ENCODE measurements at places on chromosomes 6 and 20.

GRCh38 chr6:53375847-53376246, 27.1 kb upstream of the ELOVL5 start:
- DNase-seq: no peak

DNA sequence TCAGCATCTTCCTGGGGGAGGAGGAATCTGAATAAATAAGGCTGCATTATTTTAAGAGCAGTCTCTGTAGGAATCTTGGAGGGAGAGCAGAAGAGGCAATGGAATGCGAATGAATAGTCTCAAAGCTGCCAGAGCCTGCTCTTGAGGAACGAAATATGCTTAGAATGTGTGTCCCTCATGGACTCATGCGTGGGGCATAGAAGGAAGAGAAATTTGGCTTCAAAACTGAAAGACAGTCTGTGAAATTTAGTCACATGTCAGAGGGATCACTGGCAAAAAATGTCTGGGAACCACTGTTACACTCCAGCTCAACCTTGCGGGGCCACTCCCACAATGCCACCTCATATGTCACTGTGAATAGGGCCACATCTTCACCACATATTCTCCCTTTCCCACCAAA, 95.5 kb downstream of the GJA10 start:
- DNase-seq: no peak

GRCh38 chr6:7590918-7591302, 912 bp downstream of the SNRNP48 start:
- no peak for DNase-seq

- DNase-seq: no peak
Observed at GRCh38 chr6:132816660-132817059, 2.3 kb downstream of the RPS12 start.

DNA sequence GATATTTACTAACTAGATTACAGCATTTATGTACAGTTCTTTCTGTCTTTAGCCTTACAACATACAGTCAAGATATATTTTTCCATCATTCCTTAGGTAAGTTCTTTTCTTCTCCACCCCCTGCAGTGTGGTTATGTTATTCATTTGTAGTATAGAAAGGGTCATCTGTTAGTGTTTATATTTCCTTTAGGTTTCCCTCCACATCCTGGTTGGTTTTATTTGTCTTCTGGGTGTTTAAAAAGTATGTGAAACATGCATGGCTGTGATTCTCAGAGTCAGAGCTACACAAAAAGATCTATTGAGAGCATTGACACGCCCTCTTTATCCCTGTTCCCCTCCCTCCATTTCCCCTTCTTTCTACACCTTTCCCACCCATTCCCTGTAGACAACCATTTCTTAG, 20.1 kb downstream of the DHX35 start:
- no peak for DNase-seq

DNA sequence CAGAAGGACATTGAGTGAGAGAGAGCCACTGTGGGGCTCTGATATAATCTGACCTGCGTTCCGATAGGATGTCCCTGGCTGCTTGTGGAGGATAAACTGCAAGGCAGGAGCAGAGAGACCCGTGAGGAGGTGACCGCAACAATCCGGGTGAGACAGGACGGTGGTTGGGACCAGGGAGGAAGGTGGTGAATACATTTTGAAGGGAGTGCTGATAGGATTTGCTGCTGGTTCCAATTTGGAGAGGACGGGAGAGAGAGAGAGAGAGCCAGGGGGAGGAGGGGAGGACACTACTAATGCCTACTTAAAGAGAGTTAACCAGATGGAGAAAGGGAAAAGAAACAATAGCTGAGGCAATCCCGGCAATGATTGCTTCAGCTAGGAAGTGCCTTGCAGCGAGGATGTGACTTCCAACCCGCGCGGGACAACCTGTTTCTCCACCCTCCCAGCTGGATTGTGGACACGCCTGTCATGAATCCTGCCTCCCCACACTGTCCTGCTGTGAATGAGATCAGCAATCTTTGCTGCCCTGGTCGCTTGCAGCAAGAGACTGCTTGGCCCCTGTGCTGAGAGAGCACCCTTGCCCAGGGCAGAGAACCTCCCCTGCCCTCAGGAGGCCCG, 199.0 kb upstream of the KCNG1 start:
- no peak for DNase-seq

- no peak for DNase-seq
Observed at GRCh38 chr20:63958964-63959698, 2.9 kb upstream of the UCKL1 start.

- no peak for DNase-seq
Observed at GRCh38 chr6:107706516-107707115, 117.5 kb downstream of the SCML4 start.

- DNase-seq: no peak
Observed at GRCh38 chr6:19530188-19530587, 307.0 kb upstream of the ID4 start.

All from NCI-H1092 (cell line).